ENCODE measurements at places on chromosomes 11 and 22. TPM values are rescaled to one million over a fixed set of nuclear protein-coding genes. Genes with fewer than 3 reads are reported as not detected.

The RCOR2 gene
- total RNA-seq: 8.8 TPM

The NLRP14 gene
- total RNA-seq: 0.17 TPM

The LDLRAD3 gene
- 2.5 TPM for total RNA-seq

The APOA4 gene
- not detected for total RNA-seq

The TNKS1BP1 gene
- total RNA-seq: 114 TPM

The CHRM4 gene
- total RNA-seq: 0.33 TPM

The IL10RA gene
- total RNA-seq: not detected

Measured in smooth muscle cell of trachea (primary cell).